ENCODE measurements at places on chromosomes 12 and 14.

DNA sequence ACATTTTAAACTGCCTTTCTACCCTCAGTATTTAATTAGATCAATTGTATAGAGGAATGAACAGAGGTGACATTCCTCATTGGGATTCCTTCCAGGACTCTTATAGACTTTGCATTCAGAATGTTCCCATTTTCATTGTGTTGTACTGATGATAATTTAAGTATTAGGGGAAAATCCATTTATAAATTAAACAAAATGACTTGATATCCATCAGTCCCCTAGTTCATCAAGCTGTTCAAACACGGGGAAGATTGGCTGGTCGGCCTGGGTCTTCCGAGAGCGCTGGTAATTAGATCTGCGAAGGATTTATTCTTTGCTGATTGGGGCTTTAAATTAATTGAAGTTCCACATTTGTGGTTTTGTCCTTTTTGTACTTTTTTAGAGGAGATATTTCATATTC lies 274.0 kb downstream of the EGLN3 start:
- DNase-seq, result no peak

- no peak for DNase-seq
Observed at GRCh38 chr12:78390920-78391319, 473.7 kb upstream of the SYT1 start.

DNA sequence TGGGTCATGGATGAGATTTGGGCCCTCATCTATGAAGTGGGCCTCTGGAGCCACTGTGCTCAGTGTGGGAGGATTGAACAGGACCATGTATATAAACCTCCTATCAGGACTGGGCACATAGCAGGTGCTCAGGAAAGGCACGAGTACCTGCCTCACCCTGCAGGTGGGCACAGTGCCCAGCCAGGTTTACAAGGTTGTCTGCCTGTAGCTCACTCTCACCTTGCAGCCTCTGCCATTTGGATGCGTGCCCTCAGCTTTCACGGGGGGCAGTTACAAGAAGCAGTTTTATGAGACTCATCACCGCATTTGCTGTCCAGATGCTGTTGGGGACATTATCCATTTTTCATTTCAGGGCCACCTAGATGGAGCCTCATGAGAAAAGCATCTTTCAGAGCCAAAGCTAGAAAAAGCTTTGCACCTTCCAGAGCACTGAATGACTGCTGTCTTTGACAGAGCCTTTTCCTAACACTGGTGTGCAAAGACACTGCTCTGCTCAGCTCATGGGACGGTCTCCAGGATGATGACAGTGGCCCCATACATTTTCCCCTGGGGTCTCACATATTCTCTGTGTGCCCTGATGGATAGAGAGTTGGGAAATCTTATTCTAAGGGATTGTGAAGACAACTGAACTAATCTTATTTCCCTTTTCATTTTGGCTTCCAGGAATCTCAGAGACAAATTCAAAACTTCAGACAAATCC lies 327.5 kb upstream of the RTL1 start:
- no peak for DNase-seq

GRCh38 chr12:48281811-48282210 lies 68.9 kb downstream of the ZNF641 start:
- no peak for DNase-seq

GRCh38 chr12:4156317-4156716 lies 117.2 kb upstream of the CCND2 start:
- DNase-seq, result no peak

- no peak for DNase-seq
Observed at GRCh38 chr12:25477217-25477616, 75.9 kb downstream of the LMNTD1 start.

- no peak for DNase-seq
Observed at GRCh38 chr14:71050227-71050823, 143.1 kb downstream of the PCNX1 start.

DNA sequence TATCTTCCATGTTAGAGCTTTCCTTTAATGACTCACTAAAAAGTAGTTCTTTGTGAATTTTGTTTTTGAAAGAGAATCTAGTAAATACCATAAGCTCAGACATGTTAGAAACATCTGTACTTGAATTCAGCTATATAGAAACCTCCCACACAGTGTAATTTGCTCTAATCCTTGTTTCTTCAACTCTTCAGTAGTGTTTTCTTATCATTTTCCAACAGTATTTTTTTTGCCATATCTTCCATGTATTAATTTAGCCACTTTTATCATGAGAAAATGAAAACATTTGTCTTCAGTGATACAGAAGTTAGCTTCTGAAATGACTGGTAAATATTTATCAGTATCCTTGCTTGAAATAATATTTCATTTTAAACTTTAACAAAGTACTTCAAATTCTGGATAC lies 73.6 kb downstream of the ARID2 start:
- no peak for DNase-seq

GRCh38 chr12:19185262-19185929 lies 55.9 kb downstream of the PLEKHA5 start:
- DNase-seq, result no peak
